ENCODE measurements at places on chromosomes 6 and 20.

GRCh38 chr20:38862226-38862625 lies 56.7 kb downstream of the PPP1R16B start:
- DNase-seq: no peak

DNA sequence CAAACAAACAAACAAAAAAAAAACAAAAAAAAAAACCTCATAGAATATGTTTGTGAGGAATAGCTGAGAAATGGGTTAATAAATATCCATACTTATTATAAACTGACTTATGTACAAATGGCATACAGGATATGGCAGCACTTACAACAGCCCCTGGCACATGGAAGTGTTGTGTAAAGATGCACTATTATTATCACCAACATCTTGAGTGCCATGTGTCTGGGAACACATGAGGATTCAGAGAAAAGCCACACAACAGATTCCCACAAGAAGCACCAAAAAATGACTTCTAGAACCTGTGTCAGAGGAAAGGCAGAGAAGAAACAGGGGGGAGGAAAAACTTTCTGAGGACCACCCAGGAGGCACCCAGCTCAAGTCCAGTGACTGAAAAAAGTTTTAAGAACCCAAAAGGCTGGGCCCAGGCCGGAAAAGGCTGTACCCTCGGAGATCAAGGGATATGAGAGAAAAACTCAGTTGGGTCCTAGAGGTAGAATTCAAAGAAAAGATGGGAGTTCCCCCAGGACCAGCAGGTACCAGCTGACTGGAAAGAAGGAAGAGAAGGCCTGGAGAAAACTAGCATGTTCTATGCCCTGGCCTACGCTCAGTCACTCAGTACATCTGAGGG lies 9.4 kb upstream of the TAF8 start:
- DNase-seq: no peak

DNA sequence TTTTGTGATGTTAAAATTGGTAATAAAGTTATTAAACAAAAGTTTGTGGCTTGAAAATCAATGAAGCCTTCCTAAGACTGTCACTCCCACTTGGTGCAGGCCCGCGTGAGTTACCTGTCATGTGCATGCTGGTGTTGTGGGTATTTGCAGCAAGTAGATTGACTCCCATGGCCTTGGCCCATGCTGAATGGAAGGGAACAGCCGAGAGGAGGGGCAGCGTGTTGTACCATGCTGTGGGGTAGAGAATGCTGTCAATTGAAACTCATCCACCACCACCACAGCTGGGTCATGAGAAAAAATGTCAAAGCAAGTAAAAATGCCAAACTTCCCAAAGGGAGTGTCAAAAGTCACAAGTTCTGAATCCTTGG lies 12.7 kb upstream of the VNN1 start:
- no peak for DNase-seq

DNA sequence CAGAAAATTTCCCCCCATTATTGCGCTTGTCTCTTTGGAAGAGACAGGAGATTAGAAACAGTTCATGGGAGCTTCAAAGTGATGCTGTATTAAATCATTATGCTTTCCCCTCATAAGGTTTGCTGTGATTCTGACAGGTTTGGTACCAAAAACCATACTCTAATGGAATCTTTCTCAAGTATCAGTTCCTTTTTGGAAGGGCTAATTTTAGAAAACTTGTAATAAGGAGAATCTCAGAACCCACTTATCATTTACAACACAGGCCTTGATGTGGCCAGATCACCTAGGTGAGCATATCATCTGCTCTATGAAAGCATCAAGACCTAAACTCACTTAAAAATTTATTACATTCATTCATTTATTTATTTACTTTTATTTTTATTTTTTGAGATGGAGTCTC lies 51.2 kb downstream of the TP53INP2 start:
- DNase-seq: no peak

GRCh38 chr20:53735536-53736050 lies 142.0 kb upstream of the ZNF217 start:
- DNase-seq: no peak

All from NCI-H446 treated with DMSO at 0.1 percent for 48 hours (cell line).